ENCODE measurements at places on chromosomes 1 and 21.

DNA sequence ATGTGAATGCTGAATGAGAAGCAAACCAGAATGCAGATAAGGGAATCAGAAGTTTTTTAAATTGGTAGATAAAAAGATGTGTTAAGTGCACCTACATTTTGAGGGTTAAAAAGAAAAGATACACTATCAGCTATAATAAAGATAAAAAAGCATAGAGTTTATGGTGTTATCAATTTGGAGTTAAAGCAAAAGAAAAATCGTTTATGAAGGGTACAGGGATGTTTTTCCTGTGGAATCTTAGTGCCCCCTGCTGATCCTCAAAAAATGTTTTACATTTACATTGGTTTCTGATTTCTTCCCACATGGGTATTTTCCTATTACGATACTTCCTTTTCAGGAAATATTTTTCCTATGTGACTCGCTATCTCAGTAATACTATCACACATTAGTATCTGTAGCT, 293.5 kb downstream of the MRPL39 start:
- no peak for DNase-seq

DNA sequence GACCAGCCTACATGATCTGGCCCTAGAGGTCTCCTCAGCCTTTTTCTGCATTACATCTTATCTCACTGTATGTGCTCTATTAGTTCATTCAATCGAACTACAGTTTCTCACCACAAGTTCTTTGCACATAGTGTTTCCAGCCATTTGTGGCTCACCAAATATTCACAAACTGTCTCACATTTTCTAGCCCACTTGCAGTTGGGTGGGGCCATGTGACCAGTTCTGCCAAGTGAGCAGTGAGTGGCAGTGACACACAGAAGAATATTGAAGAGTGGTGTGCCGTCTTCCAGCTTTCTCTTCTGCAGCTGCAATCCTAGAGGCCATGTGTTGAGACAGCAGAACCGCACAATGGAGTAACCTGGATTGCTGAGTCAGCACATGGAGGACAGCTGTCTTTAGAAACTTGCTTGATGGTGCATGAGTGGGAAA, 103.2 kb upstream of the ZNF644 start:
- DNase-seq = no peak

- DNase-seq = no peak
Measured at GRCh38 chr21:22965455-22966135, 1967.4 kb downstream of the NCAM2 start.

- DNase-seq = no peak
Measured at GRCh38 chr1:236494586-236495466, 29.0 kb upstream of the LGALS8 start.

DNA sequence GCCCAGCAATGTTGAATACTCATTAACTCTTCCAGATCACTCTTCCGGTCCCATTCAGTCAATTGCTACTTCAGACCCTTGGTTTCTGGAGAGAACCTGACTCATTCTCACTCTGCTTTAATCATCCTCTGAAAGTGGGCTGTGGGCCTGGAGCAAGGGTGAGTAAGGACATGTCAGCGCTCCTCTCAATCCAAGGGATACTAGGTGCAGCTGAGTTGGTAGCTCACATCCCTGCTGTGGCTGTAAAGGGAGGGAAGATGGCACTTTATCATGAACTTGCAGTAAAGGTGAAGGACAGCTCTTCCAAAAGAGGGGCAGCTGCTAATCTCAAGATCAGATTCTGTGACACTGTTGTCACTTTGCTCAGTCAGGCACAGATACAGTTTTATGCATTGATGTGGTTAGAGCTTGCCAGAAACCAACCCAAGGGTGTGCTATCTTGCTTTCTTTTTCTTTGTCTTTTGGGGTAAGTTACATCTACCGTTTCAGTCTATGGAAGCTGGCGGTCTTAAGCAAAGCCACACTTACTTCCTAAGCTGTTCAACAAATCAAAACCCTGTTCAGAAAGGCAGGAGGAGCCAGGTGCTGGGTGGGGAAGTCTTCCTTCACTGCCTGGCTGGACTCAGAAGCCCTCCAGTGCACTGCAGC, 26.5 kb upstream of the NTPCR start:
- no peak for DNase-seq

DNA sequence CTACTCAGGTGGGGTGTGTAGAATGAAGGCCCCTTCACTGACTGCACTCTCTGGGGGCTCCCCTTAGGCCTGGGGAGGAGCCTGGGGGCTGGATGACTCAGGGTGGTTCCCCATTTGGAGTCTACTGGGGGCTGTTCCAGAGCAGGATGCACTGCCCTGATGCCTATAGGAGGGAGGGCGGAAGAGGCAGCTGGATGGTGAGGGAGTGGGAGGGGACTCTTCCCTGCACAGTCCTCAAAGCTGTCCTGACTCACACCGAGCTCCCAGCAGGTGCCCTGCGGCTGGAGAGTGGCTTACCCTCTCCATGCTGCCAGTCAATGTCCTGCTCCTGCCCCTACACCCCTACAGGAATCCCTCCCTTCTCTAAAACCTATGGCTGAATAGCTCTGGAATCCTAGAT, 204.4 kb downstream of the TRABD2B start:
- no peak for DNase-seq

DNA sequence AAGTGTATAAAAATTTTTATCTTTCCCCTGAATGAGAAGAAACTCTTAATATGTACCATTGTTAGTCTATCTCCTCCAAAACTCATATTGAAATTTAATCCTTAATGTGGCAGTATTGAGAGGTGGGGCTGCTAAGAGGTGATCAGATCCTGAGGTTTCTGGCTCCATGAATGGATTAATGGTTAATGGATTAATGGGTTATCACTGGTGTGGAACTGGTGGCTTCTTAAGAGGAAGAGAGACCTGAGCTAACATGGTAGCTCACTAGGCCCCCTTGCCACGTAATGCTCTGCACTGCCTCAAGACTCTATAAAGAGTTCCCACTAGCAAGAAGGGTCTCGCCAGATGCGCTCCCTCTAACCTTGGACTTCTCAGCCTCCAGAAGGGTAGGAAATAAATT, 70.6 kb upstream of the ZBTB18 start:
- no peak for DNase-seq

DNA sequence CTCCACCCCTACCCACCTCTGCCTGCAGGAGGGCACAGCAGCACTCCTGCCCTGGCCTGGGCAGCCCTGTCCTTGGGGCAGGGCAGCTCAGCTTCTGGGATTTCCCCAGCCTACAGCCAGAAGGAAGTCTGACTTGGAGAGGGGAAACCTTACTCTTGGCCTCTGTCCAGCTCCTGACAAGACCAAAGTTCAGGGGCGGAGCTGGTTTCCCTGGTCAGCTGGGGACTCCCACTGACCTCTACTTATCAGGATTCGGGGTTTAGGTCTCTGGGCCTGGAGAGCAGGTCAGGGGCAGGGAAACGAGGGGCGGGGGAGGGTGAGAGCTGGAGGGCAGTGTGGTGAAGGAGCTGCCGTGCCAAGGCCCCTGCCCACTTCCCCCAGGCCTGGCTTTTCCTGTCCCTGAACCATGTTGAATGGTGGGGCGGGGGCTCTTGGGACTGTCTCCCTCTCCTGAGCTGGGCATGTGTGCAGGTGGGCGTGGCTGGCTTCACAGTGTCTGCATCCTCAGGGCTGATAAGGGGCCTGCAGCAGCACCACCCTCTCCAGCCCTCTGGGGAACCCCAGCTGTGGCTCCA, 16.8 kb upstream of the ETV3 start:
- no peak for DNase-seq

- no peak for DNase-seq
Measured at GRCh38 chr1:179753061-179753460, 10.0 kb downstream of the FAM163A start.

DNA sequence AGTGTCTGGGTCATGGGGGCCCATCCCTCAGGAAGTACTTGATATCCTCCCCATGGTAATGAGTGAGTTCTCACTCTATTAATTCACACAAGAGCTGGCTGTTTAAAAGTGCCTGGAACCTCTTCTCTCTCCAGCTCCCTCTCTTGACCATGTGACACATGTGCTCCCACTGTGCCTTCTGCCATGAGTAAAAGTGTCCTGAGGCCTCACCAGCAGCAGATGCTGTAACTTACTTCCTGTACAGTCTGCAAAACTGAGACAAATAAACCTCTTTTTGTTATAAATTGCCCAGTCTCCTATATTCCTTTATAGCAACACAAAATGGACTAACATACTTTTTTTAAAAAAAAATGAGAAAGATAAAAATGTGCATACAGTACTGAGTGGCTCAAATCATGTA, 24.0 kb downstream of the PUM1 start:
- DNase-seq = no peak

- no peak for DNase-seq
Measured at GRCh38 chr1:241022366-241022765, 334.6 kb downstream of the RGS7 start.

- DNase-seq = no peak
Measured at GRCh38 chr1:84382127-84382526, 16.2 kb upstream of the DNASE2B start.

DNA sequence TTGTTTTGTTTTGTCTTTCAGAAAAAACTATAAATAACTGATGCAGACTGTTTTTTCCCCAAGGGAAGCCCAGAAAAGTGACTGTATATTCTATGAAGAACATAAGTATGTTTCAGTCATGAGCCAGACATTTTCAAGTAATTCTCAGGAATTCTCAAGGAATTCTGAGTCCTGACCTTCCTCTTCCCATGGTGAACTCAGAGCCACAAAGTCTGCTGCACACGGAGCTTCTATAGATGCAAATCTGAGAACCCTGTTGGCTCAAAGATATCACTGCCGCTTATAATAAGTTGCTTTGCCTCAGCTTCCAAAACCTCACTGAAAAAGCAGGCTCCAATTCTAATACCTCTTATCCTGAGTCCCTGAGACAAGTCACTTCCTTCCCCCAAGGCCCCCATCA, 418.5 kb upstream of the RUNX1 start:
- DNase-seq = no peak

- no peak for DNase-seq
Measured at GRCh38 chr21:42193721-42194120, 25.2 kb upstream of the ABCG1 start.

DNA sequence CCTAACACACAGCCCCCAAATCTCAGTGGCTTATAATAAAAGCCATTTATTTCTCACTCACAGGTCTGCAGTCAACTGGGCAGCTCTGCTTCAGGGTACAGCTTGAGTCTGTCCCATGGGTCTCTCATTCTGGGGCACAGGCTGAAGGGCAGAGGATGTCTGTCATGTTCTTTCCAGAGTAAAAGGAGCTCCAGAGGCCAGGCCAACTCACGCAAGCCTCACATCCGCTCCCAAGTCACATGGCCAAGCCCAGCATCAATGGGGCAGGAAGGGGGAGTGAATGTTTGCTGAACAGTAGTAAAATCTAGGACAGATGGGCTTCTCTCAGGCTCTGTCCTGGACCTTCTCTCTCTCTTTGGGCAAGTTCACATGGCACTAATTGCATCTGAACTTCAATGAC, 7.1 kb upstream of the SSBP3 start:
- DNase-seq = no peak

- DNase-seq = no peak
Measured at GRCh38 chr1:244097523-244098405, 46.7 kb downstream of the ZBTB18 start.

GRCh38 chr1:61370913-61371279, 288.5 kb downstream of the NFIA start:
- DNase-seq = no peak
